ENCODE measurements at places on chromosomes 12 and 14.
A peak's percentile ranks its signal among the peaks of the same experiment; 100 is the strongest.

- DNase-seq, result no peak
These were observed 340.1 kb downstream of the GLT1D1 start for GRCh38 chr12:129193263-129193871.

DNA sequence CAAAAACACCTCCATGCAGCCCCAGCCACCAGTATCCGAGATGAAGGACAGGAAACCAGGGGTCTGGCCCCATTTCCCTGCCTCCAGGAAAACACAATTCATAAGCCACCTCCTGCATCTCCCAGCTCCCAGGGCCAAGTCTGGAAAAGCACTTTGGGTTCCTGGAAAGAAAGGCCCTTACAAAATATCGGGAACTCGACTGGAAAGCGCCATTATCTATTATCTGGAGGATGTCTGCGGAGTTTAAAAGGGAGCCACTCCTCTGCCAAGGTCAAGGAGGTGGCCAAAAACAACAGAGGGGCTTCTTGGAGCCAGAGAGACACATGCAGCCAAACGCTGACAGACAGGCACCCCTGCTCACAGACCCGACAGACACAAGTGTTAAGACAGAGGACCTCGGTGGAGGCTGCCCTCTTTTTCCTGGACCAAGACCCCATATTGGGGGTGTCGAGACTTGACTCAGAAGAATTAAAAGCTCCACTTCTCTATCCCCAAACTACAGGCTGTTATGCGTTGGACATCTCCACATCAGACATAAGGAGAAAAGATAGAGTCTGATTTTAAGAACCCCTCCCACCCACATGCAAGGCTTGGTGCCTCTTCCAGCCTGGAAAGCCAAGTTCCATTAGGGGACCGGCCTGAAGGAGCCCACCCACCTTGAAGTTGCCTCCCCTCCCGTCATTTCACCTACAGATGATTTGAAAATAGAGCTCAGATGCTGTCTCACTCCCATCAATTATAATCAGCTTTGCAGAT lies 9.6 kb downstream of the ACTN1 start:
- DNase-seq, result peak; percentile 75

GRCh38 chr14:20720741-20721140 lies 24.9 kb upstream of the EDDM3A start:
- no peak for DNase-seq

GRCh38 chr14:101017806-101018560 lies 114.5 kb upstream of the RTL1 start:
- no peak for DNase-seq

- no peak for DNase-seq
These were observed 11.6 kb upstream of the PTPRB start for GRCh38 chr12:70648831-70649230.

DNA sequence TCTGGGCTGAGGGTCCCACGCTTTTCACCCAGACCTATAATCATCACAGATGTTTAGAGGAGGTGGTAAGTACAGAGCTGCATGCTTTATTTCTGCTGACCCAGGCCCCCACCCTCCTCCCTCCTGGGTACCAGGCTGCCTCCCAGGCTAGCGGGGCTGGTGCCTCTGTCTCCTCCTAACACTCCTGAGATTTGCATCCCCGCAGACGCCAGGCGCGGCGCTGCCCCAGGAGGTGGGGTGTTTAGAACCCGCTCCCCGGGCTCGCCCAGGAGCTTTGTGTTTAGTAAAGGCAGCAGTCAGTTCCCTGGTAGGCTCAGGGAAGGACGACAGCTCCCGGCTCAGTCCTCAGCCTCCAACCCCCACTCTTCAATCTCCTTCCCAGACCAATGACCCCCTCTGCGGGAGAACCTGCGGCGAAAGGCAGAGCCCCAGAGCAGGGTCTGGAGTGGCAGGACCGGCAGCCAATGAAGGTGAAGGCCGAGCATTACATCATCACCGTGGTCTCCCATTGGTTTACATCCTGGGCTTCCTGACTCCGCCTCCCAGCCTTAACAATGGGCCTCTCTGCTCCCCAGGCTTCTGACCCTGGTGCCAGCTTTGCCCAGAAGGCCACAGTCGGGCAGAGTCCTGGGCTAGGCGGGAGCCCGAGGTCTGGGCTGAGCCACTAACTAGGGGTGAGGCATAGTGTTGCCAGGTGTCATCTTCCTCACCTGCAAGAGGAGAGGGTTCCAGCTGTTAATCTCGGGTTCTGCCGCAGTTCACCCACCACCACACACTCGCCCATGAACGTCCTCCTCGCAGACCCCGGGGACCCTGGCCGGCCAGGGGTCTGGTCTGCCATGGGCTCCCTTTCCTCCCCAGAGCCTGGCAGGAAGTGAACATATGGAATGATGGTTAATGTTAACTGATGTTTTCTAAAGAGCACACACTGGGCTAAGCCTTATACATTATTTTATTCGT lies 57.5 kb downstream of the CALM1 start:
- peak; percentile 89 for DNase-seq

DNA sequence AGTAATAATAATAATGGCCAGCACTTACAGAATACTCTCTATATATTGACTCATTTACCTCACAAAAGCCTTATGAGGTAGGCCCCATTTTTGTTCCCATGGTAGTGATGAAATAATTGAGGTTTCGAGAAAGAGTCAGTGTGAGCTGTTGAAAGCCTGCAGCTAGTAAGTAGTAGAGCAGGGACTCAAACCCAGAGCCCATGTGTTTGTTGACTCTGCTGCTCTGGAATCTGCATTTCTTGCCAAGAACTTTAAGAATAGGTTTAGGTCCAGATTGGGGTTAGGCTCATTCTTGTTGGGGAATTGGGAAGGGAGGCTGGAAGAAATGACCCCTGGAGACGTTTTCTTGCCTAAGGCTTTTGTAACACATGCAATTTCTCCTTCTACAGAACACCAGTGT lies 27.9 kb downstream of the DYRK4 start:
- no peak for DNase-seq

DNA sequence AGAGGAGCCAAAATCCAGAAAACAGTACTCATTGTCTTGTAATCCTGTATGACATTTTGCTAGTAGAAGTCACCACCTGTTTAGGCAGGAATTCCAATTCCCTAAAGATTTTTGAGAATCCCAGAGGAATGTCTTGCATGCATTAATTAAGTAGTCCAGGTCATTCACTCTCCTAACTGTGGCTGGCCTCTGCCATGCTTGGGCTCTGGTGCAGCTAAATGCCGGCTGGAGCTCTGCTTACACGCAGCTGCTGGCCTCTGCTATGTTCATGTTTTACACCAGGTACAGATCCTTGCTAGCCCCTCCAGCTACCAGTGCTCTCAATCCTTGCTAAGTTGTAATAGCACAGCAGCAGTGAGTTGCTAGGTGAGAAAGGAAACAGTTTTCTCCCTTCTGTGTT lies 16.3 kb upstream of the HIF1A start:
- DNase-seq, result no peak

DNA sequence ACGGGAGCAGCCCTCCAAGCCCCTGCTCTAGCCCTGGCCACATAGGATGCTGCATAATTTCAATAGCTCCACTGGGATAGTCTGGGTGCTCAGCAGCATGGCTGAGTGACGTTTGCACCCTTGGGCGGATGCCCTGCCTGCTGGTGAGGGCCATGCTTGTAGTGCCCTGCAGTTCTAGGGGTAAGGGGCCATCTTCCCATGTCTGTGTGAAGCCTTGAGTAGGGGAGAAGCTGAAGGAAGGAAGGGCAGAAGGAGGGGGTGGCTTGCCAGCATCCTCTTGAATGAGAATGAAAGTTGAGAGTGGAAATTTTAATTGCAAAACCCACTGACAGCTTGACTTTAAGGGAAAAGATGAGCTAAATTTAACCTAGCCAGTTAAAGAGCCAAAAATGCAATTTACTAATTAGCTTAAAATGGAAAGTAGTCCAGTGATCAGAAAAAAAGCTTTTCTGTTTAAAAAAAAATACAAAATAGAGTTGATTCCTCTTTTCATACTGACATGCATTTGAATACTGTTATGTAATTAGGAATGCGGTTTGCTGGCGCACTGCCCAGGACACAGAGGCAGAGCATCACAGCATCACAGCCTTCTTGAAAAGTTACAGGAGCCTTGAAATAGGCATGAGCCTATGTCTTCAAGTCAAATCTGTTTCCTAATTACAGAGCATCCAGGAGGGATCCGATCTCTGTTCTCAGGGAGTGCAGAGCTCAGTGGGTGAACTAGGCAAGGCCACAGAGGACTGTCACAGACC lies 18.5 kb upstream of the EML1 start:
- peak; percentile 79 for DNase-seq
